ENCODE measurements at places on chromosomes 11 and 22.

DNA sequence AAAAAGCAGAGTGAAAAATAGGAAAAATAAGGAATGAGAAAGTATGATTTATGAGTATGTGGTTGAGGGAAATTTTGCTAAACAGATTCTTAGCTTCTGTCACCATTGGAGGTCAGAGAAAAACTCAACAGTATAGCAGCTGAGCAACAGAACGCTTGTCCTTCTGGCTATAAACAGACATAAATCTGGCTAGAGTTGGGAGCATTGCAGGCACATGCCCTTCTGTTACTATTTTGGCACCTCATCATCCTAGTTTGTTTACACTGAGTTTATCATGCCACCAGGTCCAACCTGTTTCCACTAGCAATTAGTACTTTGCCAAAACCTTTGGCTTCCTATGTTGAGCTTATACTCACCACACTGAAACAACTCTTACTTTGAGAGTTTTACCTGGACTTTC, 6.9 kb downstream of the UBE4A start:
- no peak for DNase-seq

GRCh38 chr11:58567889-58568512, 7.7 kb downstream of the LPXN start:
- peak; percentile 34 for DNase-seq

DNA sequence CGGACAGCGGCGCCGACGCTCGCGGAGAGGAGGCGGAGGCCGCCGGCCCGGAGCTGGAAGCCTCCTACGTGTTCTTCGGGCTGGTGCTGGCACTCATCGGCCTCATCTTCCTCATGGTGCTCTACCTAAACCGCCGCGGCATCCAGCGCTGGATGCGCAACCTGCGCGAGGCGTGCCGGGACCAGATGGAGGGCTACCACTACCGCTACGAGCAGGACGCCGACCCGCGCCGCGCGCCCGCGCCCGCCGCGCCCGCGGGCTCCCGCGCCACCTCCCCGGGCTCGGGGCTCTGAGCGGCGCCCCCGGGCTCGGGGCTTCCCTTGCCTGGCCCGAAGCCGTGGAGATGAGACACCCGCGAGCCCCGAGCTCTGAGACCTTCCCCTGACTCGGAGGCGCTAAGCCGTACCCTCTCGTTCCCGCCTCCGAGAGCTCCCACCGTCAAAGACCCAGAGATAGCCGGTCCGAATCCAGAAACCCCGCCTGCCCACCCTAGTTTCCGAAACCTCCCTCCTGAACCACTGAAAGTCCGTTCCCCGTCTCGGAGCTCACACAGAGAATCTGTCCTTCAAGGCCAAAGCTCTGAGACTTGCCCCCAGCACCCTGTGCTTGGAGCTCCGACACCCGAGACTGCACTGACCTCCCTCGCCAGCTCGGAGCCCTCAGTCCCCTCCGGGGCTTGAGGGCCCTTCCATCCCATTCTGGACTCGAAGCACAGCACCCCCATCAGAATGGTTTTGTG, 1.5 kb downstream of the TPBGL start:
- no peak for DNase-seq

DNA sequence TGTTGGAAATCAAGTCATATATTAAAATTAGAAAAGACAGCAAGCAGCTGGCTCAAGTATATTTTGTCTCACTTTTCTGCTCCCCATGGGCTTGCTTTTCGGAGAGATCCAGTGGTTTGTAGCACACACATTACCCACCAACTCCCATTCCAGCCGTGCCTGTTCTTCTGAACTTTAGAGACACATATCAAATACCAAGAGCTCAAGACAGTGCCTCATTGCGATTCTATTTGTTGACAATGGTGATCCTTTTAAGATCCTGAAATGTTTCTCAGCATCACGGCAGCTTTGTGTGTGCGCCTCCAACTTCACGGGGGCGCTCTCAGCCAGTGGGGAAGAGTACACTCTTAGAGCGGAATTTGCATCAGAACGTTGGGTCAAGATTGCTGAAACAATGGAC, 52.9 kb downstream of the BARX2 start:
- no peak for DNase-seq

GRCh38 chr11:105799728-105800462, 190.0 kb downstream of the GRIA4 start:
- DNase-seq: no peak

GRCh38 chr22:46362203-46362933, 26.9 kb downstream of the TRMU start:
- no peak for DNase-seq

All from substantia nigra (tissue), 51 donors.